ENCODE measurements at places on chromosomes 13 and 19.

- no peak for DNase-seq
These were observed 221.5 kb upstream of the TSHZ3 start for GRCh38 chr19:31570718-31571117.

- no peak for DNase-seq
These were observed 933 bp downstream of the TFPT start for GRCh38 chr19:54114340-54115108.

DNA sequence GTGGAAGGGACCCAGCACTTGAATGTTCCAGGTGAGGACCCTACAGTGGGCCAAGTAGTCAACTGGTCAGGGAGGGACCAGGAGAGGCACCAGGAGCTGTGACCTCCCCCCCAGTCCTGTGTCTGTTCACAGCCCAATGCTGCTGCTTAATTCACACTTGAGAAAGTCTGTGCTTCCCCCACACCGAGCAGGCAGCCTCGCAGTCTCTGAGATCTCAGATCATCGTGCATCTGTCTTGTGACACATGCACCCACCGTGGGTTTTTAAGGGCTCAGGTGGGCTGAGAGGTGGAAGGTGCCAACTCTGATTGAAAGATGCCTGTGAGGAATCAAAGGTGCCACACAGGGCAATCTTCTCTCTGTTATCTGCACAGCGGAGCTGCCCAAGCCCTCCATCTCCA, 6.2 kb downstream of the CEACAM5 start:
- DNase-seq, result no peak

GRCh38 chr13:106090001-106090400, 445.5 kb downstream of the EFNB2 start:
- no peak for DNase-seq

DNA sequence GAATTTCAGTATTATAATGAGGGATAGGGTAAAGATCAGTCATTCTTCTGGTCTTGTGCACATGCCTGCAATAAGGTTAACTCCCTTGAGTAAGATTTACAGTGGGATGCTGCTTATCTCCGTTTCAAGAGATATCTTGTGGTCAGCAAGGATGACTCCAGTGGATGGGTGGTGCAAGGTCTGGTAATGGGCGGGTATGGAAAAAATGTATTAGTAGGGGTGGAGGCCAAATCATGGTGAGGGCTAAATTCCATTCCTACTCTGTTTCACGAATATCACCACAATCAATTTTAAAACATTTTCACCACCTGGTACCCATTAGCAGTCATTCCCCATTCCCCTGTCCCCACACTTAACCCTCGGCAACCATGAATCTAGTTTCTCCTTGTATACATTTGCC, 40.6 kb downstream of the CCDC122 start:
- DNase-seq, result no peak

GRCh38 chr19:29569038-29569911, 36.8 kb upstream of the POP4 start:
- DNase-seq, result no peak

GRCh38 chr19:7883105-7883504, 5.2 kb upstream of the LRRC8E start:
- no peak for DNase-seq

DNA sequence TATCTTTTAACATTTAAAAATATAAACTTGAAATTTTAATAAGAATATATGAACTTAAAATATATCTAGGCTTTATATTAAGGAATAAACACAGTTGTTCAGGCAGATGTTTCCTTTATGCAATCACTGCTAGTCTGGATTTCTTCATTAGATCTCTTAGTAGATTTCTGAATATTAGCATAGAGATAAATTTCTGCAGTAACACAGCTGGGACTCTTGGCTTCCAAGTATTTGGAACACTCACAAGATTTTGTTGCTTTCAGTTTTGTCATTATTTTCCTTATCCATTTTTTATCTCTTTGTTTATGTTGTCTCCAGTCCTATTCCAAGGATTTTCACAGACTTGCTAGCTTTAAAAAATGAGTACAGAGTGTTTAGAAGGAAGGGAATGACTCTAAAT, 857.1 kb downstream of the GPC5 start:
- DNase-seq, result no peak

GRCh38 chr13:51882570-51883225, 20.9 kb downstream of the CCDC70 start:
- no peak for DNase-seq

DNA sequence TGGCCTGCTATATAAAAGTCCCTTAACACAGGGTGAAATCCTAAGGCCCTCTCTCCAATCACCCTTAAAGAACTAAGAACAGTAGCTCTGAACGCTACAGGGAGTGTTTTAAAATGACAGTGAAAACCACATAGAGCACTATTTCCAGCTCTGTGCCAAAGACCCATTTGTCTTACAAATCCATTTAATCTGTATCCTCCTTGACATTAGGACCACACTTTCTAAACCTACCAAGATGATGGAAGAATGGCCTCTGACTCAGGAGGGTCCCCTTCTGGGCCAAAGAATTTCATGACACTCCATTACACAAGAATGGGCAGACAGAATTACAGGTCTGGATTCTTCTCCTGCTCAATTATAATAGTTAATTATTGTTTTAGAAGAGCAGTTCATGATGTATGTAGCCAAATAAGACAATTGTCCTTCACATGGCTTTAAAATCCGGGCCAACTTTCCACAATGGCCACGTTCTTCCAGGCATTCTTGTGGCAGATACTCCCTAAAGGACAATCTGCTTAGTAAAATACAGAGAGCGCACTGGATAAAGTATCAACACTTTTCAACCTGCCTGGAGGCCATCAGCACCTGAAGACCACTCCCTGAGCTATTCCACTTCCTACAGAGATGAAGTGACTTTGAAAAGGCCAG, 61.0 kb downstream of the STK24 start:
- no peak for DNase-seq

- DNase-seq, result no peak
These were observed 1.6 kb upstream of the RAP2A start for GRCh38 chr13:97432232-97432916.

DNA sequence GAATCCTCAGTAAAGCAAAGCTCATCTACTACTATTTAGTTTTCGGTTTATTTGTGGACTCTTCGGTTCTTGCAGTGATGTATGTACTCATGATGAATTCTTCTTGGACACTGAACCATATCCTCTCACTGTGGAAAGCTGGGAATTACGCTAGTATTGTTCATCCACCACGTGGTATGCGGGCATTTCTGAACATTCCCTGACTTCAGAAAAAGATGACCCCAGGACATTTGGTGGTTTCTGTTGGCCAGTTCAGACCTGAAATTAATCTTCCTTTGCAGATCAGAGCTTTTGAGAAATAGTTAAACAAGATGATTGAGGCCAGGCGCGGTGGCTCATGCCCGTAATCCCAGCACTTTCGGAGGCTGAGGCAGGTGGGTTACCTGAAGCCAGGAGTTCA, 25.3 kb upstream of the FBN3 start:
- DNase-seq, result no peak

GRCh38 chr13:67977066-67977465, 746.9 kb upstream of the PCDH9 start:
- DNase-seq, result no peak

GRCh38 chr19:58556622-58557220, 1.7 kb downstream of the UBE2M start:
- no peak for DNase-seq

- no peak for DNase-seq
These were observed 5.2 kb downstream of the HSH2D start for GRCh38 chr19:16148443-16149229.

GRCh38 chr19:2775556-2776430, 7.3 kb downstream of the SGTA start:
- DNase-seq, result peak; percentile 49

GRCh38 chr19:50020481-50020880, 4.7 kb downstream of the VRK3 start:
- DNase-seq, result no peak

GRCh38 chr13:110374431-110375370, 67.6 kb downstream of the COL4A2 start:
- no peak for DNase-seq

DNA sequence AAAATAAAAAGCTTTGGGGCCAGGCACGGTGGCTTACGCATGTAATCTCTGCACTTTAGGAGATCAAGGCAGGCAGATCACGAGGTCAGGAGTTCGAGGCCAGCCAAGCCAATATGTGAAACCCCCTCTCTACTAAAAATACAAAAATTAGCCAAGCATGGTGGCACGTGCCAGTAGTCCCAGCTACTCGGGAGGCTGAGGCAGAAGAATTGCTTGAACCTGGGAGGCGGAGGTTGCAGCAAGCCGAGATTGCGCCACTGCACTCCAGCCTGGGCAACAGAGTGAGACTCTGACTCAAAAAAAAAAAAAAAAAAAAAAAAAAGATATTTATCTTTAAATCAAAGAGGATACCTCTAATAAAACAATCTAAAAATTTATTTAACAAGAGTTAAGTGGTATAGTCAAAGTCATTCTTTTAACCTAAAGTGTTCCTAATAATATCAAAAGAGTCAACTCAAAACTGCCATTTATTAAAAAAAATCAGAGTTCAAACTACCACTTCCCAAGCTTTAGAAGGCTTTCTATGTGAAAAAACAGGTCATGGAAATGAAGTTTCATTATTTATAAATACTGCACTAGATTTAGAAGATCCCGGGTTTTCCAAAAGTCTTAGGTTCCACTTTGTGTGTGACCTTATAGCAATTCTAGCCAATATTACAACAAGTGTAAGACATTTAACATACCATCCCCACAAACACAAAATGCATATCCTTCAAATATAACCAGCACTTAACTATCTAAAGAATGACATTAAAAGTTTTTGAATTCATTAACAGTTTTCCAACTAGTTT, 4.4 kb downstream of the FOXO1 start:
- DNase-seq, result no peak

GRCh38 chr19:33796164-33796875, at the start of gene KCTD15:
TSS of gene KCTD15 (plus strand) at chr19:33796870. CDS start at chr19:33800455, 3,585 bp downstream.
- DNase-seq, result no peak

DNA sequence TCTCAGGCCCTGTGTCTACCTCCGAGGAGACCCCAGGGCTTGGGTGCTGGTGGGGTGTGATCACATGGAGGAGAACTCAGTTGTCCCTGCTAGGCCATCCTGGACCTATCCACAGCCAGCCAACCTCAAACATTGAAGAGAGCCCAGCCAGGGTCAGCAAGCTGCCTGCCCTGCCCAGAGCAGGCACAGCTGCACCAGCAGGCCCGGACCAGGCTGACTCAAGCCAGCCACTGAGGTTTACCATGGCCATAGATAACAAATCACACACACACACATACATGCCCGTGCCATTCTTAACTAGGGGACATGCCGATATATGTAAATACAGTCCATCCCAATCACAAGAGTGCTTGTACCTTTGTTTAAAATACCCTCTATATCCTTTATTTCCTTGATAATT, 8.1 kb downstream of the ARHGEF7 start:
- no peak for DNase-seq

DNA sequence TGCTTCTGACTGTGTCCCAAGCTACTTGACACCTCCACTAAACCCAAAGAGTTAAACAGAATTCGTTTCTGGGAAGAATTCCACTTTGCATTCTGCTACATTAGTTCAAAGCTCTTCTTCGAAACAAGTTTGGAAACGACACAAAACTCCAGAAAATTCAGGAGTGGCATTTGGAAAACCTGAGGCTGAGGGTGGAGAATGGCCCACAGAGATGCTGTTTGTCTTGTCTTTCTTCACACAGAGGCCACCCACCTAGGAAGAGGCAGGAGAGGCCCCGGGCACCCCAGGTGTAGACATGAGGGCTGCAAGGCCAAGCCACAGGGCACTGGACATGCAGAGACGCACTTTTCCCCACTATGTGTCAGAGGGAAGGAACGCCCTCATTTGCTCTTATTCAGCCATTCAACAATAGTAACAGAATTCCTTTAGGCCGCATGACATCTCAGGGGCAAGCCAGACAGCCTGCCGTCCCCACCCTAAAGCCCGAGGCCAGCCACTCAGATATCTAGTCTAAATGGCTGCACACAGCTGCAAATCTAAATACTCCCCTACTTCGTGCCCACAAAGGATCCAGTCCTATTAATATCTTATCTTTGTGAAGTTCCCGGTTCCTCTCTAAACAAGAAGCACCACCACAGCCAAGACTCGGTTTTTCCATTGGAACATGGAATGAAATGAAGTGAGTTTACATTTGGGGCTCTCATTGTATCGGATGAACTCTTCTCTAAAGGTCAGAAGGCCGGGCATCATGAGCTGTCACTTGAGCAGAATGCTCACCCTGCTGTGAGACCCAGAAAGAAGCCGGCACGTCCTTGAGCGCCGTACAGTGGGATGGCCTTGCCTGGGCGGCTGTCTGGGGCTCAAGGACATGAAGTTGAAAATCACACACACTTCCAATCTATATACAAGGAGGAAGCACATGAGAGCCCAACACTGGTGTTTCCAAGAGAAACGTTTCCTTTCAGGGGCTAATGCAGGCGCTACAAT, 19.8 kb downstream of the COL4A1 start:
- DNase-seq, result no peak

DNA sequence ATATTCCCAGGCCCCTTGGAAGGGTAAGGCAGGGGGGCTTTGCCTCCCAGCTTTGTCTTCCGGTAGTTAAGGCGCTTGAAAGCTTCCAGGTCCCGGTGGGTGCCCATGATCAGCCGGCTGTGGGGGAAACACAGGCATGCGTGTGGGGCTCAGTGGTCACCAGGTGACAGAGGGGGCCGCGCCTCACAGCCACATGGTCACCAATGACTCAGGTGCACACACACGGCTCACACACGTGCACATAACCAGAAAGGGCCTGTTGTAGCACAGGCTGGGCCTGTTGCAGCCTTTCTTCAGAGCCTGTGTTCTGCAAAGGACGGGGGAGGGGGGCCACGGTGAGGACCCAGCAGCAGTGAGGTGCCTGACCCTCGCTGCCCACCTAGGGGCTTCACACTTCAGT, 5.9 kb downstream of the NANOS3 start:
- DNase-seq, result no peak

- no peak for DNase-seq
These were observed 32.8 kb downstream of the ELL start for GRCh38 chr19:18488838-18489626.

- peak; percentile 96 for DNase-seq
These were observed 23.1 kb upstream of the ZNF846 start for GRCh38 chr19:9791552-9792205.

DNA sequence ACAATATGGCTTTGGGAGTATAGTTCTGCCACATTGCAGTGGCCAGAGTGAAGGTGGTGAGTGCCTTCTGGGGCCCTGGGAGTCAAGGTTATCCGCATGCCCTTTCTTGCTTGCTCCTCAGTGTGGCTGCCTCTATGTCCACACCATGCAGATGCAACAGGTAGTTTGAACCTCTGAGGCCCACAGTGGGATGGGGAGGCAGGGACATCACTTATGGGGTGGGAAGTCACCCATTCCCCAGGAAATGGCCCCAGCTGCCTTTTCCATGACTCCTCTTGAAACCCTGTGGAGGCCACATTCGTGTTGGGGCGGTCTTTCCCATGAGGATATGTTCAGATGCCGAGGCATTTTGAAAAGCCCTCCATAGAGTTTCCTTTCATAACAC, 20.0 kb upstream of the ALOX5AP start:
- DNase-seq, result no peak

DNA sequence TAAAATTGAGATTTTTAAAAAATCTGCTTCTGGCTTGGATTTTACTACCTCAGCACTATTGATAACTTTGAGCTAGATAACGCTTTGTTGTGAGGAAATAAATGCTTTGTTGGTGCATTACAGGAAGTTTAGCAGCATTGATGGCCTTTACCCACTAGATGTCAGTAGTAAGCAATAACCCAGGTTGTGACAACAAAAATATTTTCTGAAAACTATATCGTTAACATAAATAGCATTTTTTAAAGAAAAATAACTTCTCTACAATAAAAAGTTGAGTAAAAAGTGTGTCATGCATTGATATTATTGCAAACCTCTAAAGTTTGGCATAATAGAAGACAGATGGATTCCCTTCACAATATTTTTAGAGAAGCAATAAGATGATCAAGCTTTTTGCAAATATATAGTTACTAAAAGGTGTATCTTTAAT, 1246.5 kb downstream of the UQCRFS1 start:
- no peak for DNase-seq
